WTC11 (cell line): ENCODE measurements at places on chromosomes 6 and 20.

DNA sequence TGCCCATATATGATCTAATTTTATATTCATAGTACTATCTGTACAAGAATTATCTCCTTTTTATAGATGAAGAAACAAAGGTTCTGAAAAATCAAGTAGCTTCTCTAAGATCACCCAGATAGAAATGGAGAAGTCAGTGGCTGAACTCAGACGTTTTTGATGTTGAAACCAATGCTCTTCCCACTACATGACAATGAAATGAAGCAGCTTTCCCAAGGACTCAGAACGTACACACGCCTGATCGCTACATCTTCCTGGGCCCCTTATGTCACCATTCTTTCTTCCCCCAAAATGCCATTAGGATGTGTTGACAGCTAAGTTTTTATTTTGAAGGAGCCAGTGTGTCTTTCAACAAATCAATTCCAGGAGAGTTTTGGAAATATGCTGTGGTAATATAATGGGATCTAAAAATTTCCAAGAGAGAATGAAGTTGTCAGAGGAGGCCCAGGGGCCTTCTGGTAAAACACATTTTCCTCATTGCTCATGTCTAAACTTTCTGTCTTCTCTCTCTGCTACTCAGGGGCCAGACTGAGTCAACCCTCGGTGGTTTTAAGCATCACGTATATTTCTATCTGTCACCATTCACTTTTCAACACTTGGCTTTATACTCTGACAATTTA, 98.1 kb upstream of the COL21A1 start:
- no peak for DNase-seq

DNA sequence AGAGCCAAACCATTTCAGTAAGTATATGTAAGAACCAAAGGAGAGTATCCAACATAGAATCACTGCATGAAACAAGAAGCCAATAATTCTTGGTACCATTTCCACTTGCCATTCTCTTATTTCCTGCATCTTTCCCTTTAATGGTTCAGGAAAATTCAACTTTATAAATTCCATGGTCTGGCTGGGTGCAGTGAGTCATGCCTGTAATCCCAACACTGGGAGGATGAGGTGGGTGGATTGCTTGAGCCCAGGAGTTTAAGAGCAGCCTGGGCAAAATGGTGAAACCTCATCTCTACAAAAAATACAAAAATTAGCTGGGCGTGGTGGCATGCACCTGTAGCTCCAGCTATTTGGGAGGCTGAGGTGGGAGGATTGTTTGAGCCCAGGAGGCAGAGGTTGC, 21.2 kb downstream of the NHLRC1 start:
- no peak for DNase-seq

DNA sequence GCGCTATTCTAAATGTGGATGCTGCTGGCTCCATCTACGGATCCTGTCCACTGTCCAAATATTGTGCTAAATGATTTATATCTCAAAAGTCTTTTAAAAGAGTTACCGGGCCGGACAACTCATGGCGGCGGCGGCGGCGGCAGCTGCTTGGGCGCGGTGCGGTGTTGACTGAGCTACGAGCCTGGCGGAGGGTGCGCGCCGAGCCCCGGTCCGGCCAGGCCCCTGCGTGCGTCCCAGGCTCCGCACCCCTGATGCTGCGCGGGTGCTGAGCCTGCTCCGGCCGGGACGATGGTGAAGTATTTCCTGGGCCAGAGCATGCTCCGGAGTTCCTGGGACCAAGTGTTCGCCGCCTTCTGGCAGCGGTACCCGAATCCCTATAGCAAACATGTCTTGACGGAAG, 303.4 kb downstream of the CENPW start:
- no peak for DNase-seq

DNA sequence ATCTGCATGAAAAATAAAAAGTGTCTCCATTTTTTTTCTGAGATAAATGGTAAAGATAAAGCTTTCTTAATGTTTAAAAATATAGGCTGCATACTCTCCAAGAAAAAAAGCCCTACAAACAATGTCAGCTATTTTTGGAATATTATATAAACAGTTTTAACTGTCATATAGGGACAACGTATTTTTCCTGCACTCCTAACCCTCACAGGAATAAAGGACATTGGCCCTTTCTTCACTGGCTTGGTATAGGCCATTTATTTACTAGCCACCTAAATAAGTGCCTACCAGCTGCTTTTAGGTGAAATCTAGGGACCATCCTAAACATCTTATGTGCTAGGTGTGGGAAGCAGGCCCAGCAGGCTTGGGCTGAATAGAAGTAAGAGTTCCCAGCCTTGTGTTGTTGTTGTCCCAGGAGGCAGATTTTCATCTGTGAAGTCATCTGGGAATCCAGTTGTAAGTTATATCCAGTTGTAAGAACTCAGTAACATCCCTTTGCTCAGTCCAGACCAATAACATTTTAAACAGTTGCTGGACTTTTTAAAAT, 21.3 kb downstream of the FOXO3 start:
- no peak for DNase-seq

- DNase-seq = no peak
Measured at GRCh38 chr6:23537828-23538227, 588.2 kb upstream of the NRSN1 start.

DNA sequence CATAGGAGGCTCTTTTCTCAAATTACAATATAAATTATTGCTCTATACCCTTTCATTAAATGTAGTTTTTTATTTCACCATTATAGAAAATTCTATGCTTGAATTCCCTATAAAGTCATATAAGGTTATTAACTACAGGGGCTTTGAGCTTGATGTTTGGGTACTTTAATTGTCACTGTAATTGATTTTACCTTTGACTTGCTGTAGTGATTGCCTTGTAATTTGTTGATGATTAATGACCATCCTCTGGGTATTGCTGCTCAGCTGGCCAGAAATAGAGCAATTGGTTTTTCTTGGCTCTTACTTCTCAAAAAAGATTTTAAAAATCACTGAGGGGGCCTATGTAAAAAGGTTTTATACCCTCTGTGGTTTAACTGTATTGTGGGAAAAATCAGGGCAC, 1186.0 kb downstream of the KHDRBS2 start:
- no peak for DNase-seq

DNA sequence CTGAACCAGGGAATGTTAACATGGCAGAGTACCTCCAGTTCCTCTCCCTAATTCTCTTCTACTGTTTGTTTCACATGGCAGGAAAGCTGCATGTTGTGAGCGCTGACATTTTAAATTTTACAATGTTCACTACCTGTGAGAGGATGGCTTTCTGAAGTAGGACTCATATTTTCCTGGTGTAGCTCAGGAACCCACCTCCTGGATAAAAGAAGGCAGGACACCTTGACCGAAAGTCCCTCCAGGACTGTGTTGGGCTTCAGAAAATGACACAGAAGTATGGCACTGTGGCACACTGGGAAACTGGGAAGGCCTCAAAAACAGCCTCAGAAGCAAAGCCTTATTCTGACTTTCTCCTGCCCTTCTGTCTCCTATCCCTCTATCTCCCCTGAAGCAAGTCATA, 33.3 kb downstream of the PTPRK start:
- DNase-seq = peak; percentile 14

- DNase-seq = no peak
Measured at GRCh38 chr6:71045296-71045695, 88.4 kb upstream of the B3GAT2 start.

DNA sequence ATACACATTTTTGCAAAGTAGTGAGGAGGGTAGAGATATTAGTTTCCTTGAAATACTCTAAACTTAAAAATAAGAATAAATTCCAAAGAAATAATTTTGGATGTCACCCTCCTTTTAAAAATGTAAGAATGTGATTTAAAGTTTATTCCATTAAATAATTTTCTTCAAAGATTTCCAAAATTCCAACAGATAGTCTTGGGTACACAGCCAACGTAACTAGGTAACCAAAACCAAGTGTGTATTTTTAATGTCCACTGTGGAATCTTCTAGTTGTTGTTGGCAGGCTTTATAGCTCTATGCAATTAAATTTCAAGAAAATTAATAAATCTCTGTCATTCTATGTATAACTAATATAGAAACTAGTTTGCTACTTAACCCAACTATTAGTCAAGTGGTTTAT, 101.3 kb downstream of the COL21A1 start:
- no peak for DNase-seq

DNA sequence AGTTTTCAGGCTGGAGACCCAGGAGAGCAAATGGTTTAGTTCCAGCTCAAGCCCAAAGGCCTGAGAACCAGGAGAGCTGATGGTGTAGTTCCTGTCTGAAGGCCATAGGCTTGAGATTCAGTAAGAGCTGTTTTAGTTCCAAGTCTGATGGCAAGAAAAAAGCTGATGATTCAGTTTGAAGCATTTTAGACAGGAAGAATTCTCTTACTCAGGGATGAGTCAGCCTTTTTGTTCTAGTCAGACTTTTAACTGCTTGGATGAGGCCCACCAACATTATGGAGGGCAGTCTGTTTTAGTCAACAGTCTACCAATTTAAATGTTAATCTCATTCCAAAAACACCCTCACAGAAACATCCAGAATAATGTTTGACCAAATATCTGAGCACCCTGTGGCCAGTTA, 2.5 kb downstream of the ZSCAN26 start:
- no peak for DNase-seq

- no peak for DNase-seq
Measured at GRCh38 chr6:5662797-5663196, 343.9 kb downstream of the NRN1 start.

- no peak for DNase-seq
Measured at GRCh38 chr6:5213836-5214235, 46.9 kb downstream of the LYRM4 start.

DNA sequence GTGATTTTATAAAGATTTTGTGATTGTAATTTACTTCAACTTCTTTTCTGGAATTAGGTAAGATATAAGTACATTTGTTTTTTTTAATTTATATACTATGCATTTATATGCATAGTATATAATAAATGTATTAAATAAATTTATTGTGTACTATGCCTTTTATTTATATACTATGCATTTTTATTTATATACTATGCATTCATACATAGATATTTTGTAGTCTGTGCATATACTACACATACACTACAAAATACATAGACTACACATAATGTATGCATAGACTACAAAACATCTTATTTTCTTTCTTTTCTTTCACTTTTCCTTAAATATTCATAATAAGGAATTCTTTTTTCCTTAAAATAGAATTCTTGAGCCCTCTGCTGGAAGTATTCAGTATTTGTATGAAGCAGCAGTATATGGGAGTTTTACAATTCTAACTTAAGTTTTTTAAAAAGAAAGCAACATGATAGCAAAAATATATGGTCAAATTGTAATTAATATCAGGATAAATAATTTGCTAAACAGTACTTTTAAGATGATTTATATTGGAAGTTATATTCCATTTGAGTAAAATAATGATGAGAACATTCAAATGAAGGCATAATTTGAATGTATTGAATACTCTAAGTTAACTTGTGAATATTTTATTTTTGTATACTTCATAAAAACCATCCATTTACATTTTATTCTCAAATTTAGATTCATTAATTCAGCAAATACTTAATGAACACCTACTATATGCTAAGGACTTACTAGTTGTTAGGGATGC, 129.3 kb downstream of the KLHL32 start:
- no peak for DNase-seq

GRCh38 chr20:22807045-22807444, 222.7 kb upstream of the FOXA2 start:
- no peak for DNase-seq

DNA sequence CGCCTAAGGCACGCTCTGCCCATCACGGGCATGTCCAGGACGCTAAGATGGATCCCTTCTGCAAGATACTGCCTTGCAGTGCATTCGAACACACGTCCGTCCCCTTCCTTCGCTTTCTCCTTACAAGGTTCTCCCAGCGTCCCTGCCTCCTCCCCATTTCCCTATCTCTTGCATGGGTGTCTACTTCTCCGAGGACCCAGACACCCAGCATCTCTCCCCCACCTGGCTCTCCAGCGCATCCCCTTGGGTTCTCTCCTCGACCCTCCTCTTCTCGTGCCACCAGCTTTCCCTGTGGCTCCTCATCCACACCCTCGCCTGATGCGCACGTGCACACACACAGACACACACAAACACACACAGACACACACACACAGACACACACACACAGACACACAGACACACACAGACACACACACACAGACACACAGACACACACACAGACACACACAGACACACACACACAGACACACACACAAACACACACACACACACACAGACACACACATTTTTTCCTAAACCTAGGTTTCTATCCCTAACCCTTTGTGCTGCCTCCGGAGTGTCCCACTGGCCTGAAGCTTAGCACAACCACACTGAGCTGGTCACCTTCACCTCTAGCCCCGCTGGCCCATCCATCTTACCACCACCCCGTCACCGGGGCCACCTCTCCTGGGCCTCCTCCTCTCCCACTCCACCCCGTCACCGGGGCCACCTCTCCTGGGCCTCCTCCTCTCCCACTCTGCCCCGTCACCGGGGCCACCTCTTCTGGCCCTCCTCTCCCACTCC, 31.9 kb downstream of the ANKRD60 start:
- DNase-seq = no peak

GRCh38 chr6:114816678-114817077, 473.9 kb upstream of the HS3ST5 start:
- DNase-seq = no peak

GRCh38 chr6:17032988-17033634, 68.7 kb upstream of the STMND1 start:
- no peak for DNase-seq

GRCh38 chr6:31727717-31728671, 1.1 kb downstream of the DDAH2 start:
- no peak for DNase-seq

GRCh38 chr20:3041854-3042409, 1.5 kb upstream of the GNRH2 start:
- peak; percentile 18 for DNase-seq

DNA sequence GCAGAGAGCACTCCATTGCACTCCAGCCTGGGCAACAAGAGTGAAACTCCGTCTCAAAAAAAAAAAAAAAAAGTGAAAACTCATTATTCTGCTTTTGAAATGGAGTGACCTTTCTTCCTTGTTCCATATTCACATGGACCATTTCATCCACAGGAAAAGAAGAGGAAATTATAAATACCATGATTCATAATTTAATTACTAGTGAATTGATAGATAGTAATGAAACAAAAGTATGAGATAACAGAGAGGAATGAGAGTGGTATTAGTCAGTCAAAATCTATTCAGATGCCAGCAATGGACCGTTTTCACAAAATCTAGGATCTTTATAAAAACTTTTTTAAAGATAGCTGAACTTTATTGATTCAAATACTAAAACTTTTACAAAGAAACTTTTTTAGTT, 443.1 kb upstream of the FLRT3 start:
- DNase-seq = no peak

DNA sequence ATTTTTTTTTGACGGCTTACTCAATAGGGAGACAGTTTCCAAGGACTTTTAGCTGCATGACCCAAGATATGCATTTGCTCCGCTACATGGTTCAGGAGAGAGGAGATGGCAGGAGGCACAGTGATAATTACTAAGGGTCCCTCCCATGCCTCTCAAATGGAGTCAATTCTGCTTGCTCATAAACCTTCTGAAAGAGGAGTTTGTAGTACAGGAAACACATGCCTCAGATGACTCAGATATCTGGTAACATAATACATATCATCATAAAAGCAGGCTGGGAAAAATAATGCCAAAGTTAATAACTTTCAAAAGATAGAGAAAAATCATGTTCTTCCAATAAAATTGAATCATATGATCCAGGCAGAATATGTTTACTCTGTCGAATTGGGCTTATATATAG, 97.6 kb upstream of the DEFB112 start:
- DNase-seq = no peak

GRCh38 chr20:46255440-46256104, 52.7 kb downstream of the CDH22 start:
- DNase-seq = no peak
